ENCODE measurements at places on chromosomes 11 and 22.

- H3K4me1 ChIP-seq, result no peaks in the 10 kb centered on the region
- no peak overlapping the region for H3K4me3 ChIP-seq
- no peak overlapping the region for H3K27ac ChIP-seq
- H3K36me3 ChIP-seq, result no peaks in the 10 kb centered on the region
These were observed 105.5 kb downstream of the C11orf87 start for GRCh38 chr11:109527496-109527895.

- H3K27ac ChIP-seq, result no peak overlapping the region
- no peak for DNase-seq
- H3K4me1 ChIP-seq, result no peaks in the 10 kb centered on the region
- H3K4me3 ChIP-seq, result no peak overlapping the region
- peaks cover 9% of the 10 kb centered on the region for H3K27me3 ChIP-seq
- H3K36me3 ChIP-seq, result no peaks in the 10 kb centered on the region
These were observed 1.2 kb downstream of the PRG3 start for GRCh38 chr11:57379732-57380131.

- DNase-seq, result no peak
- no peaks in the 10 kb centered on the region for H3K27me3 ChIP-seq
- H3K4me1 ChIP-seq, result no peaks in the 10 kb centered on the region
- H3K27ac ChIP-seq, result no peak overlapping the region
- no peaks in the 10 kb centered on the region for H3K36me3 ChIP-seq
These were observed 11.8 kb downstream of the SMPD1 start for GRCh38 chr11:6402061-6402470.

GRCh38 chr11:3122775-3123201, 42.3 kb downstream of the OSBPL5 start:
- peaks cover 5% of the 10 kb centered on the region for H3K36me3 ChIP-seq
- no peak for DNase-seq
- no peak overlapping the region for H3K4me3 ChIP-seq
- H3K4me1 ChIP-seq, result peaks cover 35% of the 10 kb centered on the region
- H3K27ac ChIP-seq, result peak overlapping the region; percentile 95

DNA sequence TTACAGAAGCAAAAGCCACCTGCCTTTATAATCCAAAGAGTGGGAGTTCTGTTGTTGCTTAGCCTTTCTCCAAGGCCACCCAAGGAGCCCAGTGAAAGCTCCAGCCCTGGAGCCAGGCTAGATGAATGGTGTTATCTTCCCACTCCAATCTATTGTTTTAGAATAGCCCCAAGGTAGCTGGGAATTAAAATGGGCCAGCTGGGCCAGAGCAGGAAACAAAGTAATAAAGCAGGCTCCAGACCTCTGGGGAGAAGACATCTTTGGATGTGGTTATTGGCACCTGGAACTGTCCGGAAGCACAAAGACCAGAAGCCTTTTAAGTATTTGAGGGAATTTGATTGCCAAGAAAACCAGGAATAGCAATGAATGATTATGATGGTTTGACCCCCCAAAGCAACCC, 8.8 kb downstream of the C11orf96 start:
- no peak for DNase-seq
- H3K27ac ChIP-seq, result no peak overlapping the region
- H3K36me3 ChIP-seq, result no peaks in the 10 kb centered on the region
- no peak overlapping the region for H3K4me3 ChIP-seq
- H3K4me1 ChIP-seq, result no peaks in the 10 kb centered on the region
- peaks cover 23% of the 10 kb centered on the region for H3K27me3 ChIP-seq

DNA sequence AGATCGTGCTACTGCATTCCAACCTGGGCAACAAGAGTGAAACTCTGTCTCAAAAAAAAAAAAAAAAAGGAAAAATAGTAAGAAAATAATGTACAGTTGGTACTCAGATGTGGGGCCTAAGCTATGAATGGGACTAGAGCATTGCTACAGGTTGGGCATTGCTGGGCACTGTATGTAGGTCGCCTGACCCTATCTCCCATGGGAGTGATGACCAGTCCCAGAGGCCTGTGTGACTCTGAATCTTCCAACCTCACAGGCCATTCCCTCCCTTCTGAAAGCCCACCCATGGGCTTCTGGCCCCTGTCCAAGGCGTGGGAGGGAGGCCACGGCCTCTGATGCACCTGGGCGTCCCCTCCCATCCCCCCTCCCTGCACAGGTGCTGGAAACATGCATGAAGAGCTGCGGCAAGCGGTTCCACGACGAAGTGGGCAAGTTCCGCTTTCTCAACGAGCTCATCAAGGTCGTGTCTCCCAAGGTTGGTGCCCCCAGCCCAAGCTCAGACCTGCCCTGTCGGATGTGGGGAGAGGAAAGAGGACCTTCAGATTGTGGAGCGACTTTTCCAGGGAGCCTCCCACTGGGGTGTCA, 9.5 kb downstream of the GGA1 start:
- H3K36me3 ChIP-seq, result no peaks in the 10 kb centered on the region
- H3K4me3 ChIP-seq, result no peak overlapping the region
- H3K4me1 ChIP-seq, result no peaks in the 10 kb centered on the region
- no peak for DNase-seq
- H3K27ac ChIP-seq, result no peak overlapping the region

DNA sequence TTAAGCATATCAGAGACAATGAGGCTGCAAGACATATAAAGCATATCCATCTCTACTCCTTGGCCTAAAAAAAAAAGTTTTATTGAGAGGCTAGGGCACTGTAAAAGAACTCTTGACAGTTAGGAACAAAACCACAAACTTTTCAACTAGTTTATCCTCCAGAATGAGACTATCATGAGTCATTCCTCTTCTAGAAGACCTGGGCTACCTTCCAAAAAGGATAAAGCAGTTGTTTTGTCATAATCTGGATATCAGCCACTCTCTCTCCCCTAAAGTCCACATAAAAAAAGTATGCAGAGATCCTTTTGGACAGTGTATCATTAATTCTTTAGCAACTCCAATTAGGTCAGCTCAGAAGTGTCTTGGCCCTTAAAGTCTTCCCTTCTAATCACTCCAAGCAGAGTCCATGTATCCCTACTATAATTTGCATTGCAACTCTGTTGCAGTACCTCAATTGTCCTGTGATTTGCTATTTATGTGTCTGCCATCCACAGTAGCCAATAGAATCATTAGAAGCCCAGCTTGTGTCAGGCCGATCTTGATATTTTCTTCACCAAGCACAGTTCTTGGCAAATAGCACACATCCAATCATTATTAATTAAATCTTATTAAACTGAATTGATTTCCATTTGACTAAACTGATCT, 10.4 kb downstream of the OR51T1 start:
- no peak overlapping the region for H3K4me3 ChIP-seq
- H3K27me3 ChIP-seq, result no peaks in the 10 kb centered on the region
- no peaks in the 10 kb centered on the region for H3K4me1 ChIP-seq
- no peak for DNase-seq
- no peak overlapping the region for H3K27ac ChIP-seq
- no peaks in the 10 kb centered on the region for H3K36me3 ChIP-seq

GRCh38 chr11:12642040-12642439, 32.2 kb upstream of the TEAD1 start:
- no peaks in the 10 kb centered on the region for H3K36me3 ChIP-seq
- H3K4me1 ChIP-seq, result no peaks in the 10 kb centered on the region
- no peak overlapping the region for H3K27ac ChIP-seq
- no peak overlapping the region for H3K4me3 ChIP-seq
- no peaks in the 10 kb centered on the region for H3K27me3 ChIP-seq

- no peaks in the 10 kb centered on the region for H3K27me3 ChIP-seq
- no peaks in the 10 kb centered on the region for H3K36me3 ChIP-seq
- H3K27ac ChIP-seq, result no peak overlapping the region
These were observed 20.3 kb downstream of the MB start for GRCh38 chr22:35596821-35597220.

DNA sequence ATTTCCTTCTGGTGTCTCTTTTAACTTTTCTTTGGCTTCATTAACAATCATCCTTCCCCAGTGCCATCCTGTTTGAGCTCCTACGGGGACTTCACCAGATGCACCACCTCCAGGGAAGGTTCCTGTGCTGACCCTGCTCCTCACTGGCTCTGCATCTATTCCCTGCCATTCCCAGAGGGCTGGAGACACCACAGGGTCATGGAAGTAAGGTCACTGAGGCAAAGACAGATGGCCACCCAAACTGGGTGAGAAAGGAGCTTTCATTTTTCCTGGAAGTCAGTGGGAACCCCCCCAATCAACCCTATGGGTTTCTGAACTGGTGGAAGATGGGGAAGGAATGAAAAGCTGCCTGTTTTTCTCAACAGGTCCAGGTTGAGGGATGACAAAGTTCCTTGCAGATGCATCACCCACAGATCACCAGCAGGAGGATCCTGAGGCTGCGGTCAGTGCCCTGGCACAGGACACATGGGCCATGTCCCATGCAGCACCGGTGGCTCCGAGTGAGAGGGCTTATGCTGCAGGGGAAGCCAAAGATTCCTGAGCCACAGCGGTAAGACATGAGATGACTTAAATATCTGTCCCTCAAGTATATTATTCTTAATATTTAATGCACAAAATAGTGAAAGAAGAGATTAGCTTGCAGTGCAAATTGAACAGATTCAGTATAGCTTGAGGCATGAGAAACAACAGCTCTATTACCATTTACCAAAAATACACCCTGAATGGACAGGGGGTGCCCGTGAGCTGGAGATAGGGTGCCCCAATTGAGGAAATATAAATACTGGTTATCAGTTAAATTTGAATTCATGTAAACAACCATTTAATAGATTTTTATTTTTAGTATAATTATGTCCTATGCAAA, 73.0 kb upstream of the VPREB1 start:
- no peak overlapping the region for H3K27ac ChIP-seq
- no peaks in the 10 kb centered on the region for H3K27me3 ChIP-seq
- H3K4me3 ChIP-seq, result no peak overlapping the region
- H3K4me1 ChIP-seq, result no peaks in the 10 kb centered on the region

DNA sequence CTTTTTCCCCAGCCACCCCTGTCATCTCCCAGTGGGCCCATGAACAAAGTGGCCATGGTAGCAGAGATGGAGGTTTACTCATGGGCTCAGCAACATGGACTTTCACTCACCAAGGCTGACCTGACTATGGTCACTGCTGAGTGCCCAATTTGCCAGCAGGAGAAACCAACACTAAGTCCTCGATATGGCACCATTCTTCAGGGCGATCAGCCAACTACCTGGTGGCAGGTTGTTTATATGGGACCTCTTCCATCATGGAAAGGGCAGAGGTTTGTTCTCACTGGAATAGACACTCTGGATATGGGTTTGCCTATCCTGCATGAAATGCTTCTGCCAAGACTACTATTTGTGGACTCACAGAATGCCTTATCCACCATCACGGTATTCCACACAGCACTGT, 1009.1 kb downstream of the NTM start:
- H3K4me3 ChIP-seq, result no peak overlapping the region
- no peak for DNase-seq
- no peaks in the 10 kb centered on the region for H3K4me1 ChIP-seq
- H3K27ac ChIP-seq, result no peak overlapping the region
- H3K36me3 ChIP-seq, result no peaks in the 10 kb centered on the region
- no peaks in the 10 kb centered on the region for H3K27me3 ChIP-seq

GRCh38 chr22:46578824-46579561, 41.2 kb upstream of the GRAMD4 start:
- H3K27me3 ChIP-seq, result no peaks in the 10 kb centered on the region
- DNase-seq, result no peak
- no peaks in the 10 kb centered on the region for H3K36me3 ChIP-seq
- H3K27ac ChIP-seq, result peak overlapping the region; percentile 89

GRCh38 chr11:64771861-64772260, 6.5 kb downstream of the SF1 start:
- H3K36me3 ChIP-seq, result peaks cover 33% of the 10 kb centered on the region
- no peak for DNase-seq
- H3K27ac ChIP-seq, result no peak overlapping the region
- H3K4me3 ChIP-seq, result no peak overlapping the region

- H3K4me3 ChIP-seq, result no peak overlapping the region
- H3K27me3 ChIP-seq, result no peaks in the 10 kb centered on the region
- H3K4me1 ChIP-seq, result no peaks in the 10 kb centered on the region
- DNase-seq, result no peak
- H3K36me3 ChIP-seq, result no peaks in the 10 kb centered on the region
These were observed 5.3 kb upstream of the CARD18 start for GRCh38 chr11:105144887-105145286.

DNA sequence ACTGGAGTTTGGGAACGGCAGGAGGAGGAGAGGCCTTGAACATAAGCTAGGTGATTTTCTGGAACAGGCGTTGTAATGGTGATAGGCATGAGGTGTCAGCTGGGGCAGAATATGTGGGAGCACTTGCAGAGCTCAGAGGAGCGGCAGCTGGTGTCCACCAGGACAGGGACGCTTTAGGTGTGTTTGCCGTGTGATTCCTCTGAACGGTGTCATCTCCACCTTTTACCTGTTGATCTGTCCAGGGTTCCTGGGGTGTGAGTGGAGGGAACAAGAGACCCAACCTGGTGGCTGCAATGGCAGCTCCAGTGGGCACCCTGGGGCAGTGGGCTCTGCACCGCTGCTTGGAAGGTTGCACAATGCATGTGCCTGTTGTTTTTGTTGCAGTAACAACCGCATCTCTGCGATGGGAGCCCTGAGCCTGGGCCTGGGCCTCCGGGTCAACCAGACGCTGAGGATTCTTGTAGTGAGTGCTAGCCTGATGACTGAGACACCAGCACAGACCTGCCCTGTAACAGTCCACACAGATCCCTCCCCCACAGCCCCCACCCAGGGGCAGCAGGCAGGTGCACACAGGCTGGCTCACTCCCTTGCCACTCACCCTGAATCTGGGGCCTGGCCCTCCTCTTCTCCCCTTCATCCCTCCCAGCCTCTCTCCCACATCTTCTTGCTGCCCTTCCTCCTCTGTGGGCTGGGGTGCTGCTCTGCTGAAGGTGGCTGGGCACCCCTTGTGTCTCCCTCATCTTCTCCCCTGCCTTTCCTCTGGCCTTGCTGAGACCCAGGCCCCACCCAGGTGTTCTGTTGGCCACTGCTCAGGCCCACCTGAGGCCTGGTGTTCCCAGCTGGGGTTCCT, 9.2 kb downstream of the LRRC74B start:
- H3K27ac ChIP-seq, result no peak overlapping the region
- H3K27me3 ChIP-seq, result no peaks in the 10 kb centered on the region
- no peaks in the 10 kb centered on the region for H3K4me1 ChIP-seq
- no peaks in the 10 kb centered on the region for H3K36me3 ChIP-seq
- no peak overlapping the region for H3K4me3 ChIP-seq
- no peak for DNase-seq

DNA sequence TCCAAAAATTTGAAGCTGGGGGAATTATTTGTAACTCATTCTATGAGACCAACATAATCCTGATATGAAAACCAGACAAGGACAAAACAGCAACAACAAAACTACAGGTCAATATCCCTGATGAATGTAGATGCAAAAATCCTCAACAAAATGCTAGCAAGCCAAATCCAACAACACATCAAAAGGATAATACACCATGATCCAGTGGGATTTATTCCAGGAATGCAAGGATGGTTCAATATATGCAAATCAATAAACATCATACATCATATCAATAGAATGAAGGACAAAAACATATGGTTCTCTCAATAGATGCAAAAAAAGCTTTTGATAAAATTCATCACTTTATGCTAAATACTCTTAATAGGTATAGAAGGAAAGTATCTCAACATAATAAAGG, 19.4 kb upstream of the USP2 start:
- H3K4me1 ChIP-seq, result no peaks in the 10 kb centered on the region
- no peak overlapping the region for H3K27ac ChIP-seq

- H3K4me3 ChIP-seq, result no peak overlapping the region
- DNase-seq, result no peak
- no peaks in the 10 kb centered on the region for H3K4me1 ChIP-seq
- no peaks in the 10 kb centered on the region for H3K36me3 ChIP-seq
- H3K27me3 ChIP-seq, result no peaks in the 10 kb centered on the region
- H3K27ac ChIP-seq, result no peak overlapping the region
These were observed 219.7 kb downstream of the CEP164 start for GRCh38 chr11:117547195-117547850.

Measured in breast epithelium (tissue), 4 donors.